ENCODE measurements at places on chromosomes 6 and 20.

DNA sequence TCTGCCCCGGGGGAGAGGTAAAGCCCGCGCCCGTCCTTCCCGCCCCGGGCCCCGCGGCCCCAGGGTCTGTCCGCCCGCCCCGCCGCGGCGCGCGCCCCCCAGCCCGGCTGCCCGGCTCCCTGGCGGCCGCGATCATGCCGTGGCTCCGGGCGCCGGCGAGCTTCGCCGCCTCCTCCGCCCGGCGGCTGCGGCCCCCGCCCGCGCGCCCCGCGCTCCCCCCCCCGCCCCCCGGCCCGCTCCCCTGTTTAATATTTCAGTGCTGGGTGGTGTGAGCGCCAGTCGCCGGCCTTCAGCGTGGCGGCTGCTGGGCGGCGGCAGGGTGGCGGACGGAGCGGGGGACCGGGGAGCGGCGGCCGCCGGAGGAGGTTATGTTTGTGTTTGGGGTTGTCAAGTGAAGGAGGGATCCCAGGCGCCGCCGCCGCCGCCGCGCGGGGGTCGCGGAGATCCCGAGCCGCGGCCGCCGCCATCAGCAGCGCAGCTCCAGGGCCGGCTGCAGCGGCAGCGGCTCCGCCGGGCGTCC is at the start of gene HIVEP1:
Gene HIVEP1, plus strand, starts transcription at position 275 of the 520 bp plus-strand sequence. CDS start 3,317 bp downstream, outside the sequence.
- no peak for DNase-seq

- DNase-seq, result no peak
Observed at GRCh38 chr20:51196991-51197651, 174.2 kb upstream of the KCNG1 start.

DNA sequence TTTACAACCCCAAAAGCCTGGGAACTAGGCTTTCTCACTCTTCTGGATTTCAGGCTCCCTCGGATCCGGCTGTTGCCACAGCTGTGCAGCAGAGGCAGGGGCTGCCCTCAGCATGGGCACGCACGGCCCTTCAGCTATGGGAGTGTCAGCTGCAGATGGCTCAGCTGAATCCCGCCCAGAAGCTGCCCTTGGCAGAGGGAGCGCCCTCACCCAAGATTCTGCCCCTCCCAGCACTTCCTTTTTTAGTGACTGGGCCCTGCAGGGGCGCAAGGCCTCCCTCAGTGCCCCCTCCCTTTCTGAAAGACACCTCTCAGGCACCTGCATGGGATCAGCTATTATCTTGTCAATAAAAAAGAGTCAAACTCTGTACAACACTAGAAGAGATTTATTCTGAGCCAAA is 67.9 kb upstream of the THBS2 start:
- no peak for DNase-seq

- no peak for DNase-seq
Observed at GRCh38 chr20:59574308-59574707, 30.0 kb upstream of the PHACTR3 start.

DNA sequence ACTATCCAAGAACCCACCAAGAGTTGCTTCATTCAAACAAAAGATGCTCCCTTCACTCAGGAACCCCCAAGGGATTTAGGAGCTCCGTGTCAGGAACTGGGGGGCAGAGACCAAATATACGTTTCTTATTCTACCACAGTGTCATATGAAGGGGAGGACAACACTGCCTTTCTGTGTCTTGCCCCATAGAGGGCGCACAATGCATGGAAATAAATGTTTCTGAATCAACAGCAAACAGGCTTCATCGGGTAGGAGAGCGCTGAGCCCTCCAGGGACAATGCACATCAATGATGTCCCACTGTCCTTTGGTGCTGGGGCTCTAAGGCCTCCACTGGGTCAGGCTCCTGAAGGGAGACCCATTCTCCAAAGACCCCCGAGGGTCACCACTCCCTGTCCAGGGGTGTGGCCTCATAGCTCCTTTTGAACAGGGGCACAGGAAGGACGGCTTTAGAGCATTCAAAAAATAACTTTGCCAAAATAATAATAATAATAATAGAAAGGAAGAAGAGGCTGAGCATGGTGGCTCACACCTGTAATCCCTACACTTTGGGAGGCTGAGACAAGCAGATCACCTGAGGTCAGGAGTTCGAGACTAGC is 31.1 kb downstream of the PLG start:
- peak; percentile 25 for DNase-seq

- DNase-seq, result no peak
Observed at GRCh38 chr20:35551503-35551902, 9.6 kb downstream of the ERGIC3 start.

DNA sequence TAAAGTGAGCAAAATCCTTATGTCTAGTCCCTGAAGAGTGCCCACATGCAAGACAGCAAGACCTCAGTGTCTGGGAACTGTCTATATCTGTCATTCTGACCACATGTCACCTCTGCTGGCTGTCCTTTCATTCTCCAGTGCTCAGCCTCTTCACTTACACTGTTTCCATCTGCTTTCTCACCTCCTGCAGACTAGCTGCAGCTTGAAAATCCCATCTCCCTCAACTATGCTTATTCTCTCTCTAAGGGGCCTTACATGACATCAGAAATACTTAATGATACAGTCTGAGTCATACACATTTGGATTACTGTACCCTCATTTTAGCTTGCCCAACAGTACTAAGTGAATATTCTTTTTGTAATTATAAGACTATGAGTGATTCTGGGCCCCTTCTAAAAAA is 587.8 kb downstream of the EPM2A start:
- no peak for DNase-seq

DNA sequence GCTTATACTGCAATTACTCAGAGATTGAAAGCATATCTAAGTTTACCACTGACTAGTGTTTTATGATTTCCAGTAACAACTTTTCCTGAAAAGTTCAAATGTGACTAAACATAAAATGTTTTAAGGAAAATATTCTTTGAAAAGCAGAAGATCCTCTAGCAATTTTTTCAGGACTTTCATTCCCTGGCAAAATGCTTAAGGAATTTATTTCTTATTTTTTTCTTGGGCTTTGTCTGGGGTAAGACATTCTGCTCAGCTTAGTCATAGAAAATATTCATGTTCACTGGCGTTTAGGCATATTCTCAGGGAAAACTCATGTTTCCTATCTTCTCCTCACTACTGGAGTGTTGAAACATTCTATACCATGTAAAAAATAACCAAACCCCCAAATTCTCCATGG is 235.3 kb upstream of the CEP162 start:
- DNase-seq, result no peak

GRCh38 chr6:14094721-14095120 is 22.9 kb upstream of the CD83 start:
- DNase-seq, result no peak

- no peak for DNase-seq
Observed at GRCh38 chr6:125793280-125793679, 2.5 kb downstream of the NCOA7 start.

- DNase-seq, result no peak
Observed at GRCh38 chr6:7734707-7735383, 8.9 kb downstream of the BMP6 start.

- no peak for DNase-seq
Observed at GRCh38 chr6:170153436-170154319, 137.2 kb downstream of the DLL1 start.

DNA sequence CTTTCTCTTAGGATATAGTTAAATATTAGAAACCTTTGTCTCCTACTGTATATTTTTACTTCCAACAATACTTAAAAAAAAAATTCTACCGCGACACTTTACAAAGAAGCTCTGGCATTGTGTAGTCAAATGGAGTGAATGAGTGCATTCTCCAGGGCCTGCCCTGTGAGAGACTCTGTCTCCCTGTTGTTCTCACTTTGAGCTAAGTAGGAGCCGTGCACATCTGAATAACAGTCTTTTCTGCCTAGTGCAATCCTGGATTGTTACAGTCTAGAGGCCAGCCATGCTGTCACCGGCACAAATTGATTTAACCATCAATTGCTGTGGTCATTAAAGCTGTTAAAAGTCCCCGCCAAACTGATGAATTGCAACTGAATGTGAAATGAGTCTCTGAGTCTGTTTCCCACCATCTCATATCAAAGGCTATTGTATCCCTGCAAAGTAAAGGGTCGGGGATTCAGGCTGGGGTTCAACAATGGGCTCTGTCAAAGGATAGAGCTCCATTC is 156.0 kb downstream of the RFPL4B start:
- no peak for DNase-seq

DNA sequence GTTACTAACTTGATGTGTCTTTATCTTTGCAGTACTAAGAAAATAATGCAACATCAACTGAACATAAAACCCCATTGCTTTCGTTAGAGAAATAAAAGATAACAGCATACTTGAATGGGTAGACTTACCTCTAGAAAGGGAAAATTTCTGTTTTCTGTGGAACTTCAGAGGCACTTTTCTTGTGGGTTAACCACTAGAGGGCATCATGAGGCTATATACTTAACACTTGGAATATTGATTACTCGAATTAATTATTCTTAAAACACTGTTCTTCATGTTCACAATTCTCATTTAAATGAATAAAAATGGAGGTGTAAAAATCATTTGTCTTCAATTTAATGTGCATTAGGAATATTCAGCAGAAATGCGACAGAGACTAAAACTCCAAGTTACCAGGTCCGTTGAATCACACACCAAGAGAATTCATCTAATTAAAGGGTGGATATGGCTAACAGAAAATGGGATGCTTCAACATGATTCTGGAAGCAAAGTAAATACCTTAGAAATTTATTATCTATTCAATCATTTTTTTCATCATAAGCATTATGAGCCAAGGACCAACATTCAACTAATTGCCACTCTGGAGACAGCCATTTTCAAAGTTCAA is 330.8 kb upstream of the PREP start:
- peak; percentile 46 for DNase-seq

- DNase-seq, result no peak
Observed at GRCh38 chr6:105258816-105259215, 79.0 kb upstream of the POPDC3 start.

DNA sequence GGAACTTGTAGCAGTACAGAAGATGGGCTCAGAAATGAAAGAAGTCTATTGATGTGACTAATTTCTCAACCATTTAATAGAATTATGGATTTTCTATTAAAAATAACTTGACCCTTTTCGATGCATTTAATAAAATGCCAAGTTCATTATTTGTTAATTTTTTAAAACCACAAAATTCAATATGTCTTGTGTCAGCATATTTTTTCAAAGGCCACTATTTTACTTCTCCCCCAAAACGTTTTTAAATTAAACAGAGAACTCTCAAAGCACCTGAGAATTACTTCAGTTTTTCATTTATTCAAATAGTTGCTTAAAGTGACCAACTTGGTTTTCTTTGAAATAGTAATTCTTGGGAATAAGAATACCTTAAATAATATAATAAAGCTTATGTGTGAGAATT is 8.6 kb downstream of the TOP1 start:
- DNase-seq, result no peak

DNA sequence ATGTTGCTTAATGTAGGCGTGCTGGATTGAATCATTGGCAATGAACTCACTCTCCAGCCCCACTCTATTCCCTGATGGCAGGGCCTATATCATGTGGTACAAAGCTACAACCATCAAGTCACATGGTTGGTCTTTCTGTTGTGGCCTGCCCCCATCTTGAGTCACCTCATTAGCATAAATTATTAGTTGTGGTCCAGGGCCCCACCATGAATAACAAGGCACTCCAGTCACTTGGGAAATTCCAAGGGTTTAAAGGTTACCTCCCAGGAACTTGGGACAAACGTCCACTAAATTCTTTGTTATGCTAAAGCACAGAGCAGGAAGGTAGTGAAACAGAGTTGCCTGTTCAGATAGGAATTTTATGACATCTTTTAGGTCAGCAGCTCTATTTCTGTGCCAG is 193.7 kb downstream of the SLC35F1 start:
- no peak for DNase-seq

DNA sequence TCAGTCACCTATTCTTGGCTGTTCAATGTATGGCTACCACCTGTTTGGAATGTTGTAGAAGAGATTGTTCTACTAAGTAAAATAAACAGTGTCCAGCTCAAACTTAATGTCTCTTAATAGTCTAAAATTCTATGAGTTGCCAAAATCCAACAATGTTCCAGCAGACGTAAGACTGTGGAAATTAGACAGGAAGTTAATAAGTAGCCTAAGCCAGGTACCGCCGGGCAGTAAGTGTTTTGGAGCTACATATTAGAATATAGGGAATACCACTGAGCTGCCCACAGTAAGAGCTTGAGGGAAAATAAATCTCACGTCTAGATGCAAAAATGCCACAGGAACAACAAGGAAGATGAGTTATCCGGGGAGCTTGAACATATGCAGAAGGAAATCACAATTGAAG is 7.8 kb upstream of the MANEA start:
- DNase-seq, result no peak

- DNase-seq, result no peak
Observed at GRCh38 chr20:61297491-61297890, 45.4 kb downstream of the CDH4 start.

DNA sequence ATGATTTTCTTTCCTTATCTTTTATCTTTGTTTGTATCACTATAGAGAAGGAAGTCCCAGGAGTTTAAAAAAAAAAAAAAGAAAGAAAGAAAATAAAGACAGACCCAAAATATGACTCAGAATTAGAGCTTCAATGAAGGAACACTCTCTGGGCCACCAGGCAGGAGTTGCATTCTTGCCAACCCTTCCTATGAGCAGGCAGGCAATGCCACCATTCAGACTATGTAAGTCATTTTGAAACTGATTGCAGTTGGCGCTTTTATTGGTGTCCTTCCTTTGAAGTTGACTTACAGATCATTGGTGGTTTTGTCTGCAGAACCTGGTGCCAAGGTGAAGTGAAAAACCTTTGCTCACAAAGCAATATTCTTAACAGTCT is 50.3 kb downstream of the MYB start:
- no peak for DNase-seq

DNA sequence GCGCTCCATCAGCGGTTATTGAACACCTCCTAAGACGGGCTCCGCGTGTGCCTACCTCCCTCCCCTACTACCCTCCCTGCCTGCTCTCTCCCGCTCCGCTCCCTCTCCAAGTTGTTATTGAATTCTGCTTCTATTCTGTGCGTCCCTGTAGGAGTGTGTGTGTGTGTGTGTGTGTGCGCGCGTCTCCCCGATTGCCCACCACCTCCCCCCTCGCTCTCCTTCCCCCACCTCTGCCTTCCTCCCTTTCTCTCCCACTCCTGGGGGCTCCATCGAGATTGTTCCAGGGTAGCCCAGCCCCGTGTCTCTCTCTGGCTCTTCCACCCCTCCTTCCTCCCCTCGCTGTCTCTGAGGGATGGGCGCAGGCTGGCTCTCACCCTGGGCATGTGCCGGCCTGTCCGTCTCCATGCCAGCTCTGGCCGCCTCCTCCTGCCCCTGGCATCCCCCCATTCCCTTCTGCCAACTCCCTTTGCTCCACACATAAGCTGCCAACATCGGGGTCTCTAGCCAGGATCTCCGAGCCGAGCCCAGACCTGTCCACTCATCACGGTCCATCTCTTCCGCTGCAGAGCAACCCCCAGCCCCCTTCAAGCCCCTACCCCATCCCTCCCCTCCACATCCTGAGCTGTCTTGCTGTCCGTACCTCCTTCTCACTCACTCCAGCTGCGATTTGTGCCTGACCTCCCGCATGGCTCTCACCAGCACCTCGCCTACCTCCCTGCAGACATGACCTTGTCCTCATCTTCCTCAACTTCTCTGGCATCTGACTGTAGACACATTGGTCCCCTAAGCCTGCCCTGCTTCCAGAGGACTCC is 68.5 kb downstream of the SRC start:
- DNase-seq, result no peak

DNA sequence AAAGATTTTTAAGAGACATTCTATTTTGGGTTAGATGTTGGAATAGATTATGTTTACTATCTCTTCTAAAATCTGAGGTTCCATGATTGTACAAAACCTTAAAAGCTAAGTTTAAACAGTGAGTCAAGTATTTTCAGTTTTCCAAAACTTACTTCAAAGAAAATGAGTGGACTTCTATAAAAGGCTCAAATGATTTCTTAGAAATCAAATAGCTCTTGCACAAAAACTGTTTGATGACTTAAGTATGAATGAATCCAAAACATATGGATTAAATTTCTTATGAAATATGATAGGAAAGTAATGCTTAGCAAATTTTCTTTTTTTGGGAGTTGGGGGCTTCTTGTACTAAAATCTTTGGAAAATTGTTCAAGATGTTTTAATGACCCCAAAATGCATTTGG is 837.3 kb upstream of the SLC35B3 start:
- DNase-seq, result no peak
